IMR-90 (cell line): ENCODE measurements at places on chromosomes 13 and 19. TPM values are rescaled to one million over a fixed set of nuclear protein-coding genes. Genes with fewer than 3 reads are reported as not detected.

GRCh38 chr19:3809881-3810707 lies 23.9 kb upstream of the MATK start:
- no peak for DNase-seq

The CKM gene
- polyA plus RNA-seq: not detected in 2 replicates

DNA sequence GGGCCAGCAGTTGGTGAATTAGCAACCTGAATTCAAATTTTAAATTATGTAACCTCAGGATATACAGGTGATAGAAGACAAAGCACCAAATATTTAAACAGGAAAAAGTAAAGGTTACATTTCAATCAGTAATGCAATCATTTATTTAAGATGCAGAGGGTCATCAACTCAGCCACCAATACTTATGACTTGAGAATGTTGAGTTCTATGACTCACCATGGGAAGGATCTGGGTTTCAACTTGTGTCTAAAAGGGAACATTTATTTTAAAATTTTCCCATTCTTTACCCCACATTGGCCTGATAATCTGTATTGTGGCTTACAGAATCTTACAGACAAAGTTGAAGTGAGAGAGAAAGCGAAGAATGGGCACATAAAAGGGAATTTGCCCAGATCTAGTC lies 418.0 kb downstream of the NDFIP2 start:
- DNase-seq: peak; percentile 54

The TRMT1 gene
- 56.0 and 62.1 TPM in 2 replicates for polyA plus RNA-seq

The SGCG gene
- polyA plus RNA-seq: 0.06 TPM in 1 of 2 replicates, not detected in the other

GRCh38 chr19:32407004-32407992 lies 1.7 kb downstream of the DPY19L3 start:
- peak; percentile 37 for DNase-seq

The SHC2 gene
- polyA plus RNA-seq: 0.68 and 0.72 TPM in 2 replicates

DNA sequence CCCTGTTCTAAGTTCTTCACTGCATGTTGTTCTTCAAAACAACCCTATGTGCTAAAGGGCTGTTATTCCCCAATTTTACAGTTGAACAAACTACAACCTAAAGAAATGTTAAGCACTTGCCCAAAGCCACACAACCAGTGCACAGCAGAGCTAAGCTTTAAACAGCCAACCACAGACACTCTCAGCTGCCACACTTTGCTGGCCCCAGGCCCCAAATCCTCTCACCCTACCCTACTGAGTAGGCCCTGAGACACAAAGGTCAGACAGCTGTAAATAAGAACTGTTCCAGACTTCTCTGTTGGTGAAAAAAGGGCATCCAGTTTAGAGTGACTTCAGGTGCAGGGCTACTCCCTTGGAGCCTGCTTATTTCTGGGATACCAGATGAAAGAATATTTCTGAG lies 30.0 kb downstream of the GRIK5 start:
- DNase-seq: no peak

DNA sequence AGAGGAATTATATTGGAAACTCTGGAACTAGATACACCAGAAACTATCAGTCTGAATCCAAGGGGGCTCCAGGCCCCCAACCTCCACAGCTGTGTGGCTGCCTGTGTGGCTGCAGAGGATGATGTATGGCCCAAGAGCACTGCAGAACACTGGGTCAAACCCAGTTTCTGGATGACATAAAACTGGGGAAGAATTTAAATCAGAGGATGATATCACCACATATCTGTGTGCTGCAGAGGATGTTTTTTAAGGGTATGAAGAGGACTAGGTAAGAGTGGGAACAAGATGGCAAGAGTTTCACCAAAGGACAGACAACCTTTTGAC lies 226.4 kb downstream of the SUCLA2 start:
- no peak for DNase-seq

The ADPRHL1 gene
- 0.67 and 0.69 TPM in 2 replicates for polyA plus RNA-seq

The KLHL1 gene
- polyA plus RNA-seq: not detected in 2 replicates
